ENCODE measurements at places on chromosomes 1 and 21.

- no peak for DNase-seq
These were observed 83.5 kb downstream of the INTS7 start for GRCh38 chr1:211951856-211952255.

DNA sequence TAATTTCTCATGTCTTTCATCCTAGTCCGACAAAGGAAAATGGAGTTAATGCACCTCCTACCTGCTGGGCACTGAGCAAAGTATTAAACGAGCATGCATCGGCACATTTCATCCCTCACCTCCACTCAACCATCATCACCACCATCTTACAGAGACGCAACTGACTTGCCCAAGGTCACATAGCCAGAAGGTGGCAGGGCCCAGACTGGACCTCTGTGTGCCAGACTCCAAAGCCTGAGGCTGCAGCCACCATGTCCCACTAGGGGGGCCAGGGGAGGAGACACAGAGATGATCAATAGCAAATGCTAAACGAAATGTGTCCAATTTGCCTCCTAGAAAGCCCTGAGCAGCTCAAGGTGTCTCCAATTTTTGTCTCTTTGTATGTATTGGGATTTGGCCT is 163.7 kb upstream of the EDN2 start:
- no peak for DNase-seq

DNA sequence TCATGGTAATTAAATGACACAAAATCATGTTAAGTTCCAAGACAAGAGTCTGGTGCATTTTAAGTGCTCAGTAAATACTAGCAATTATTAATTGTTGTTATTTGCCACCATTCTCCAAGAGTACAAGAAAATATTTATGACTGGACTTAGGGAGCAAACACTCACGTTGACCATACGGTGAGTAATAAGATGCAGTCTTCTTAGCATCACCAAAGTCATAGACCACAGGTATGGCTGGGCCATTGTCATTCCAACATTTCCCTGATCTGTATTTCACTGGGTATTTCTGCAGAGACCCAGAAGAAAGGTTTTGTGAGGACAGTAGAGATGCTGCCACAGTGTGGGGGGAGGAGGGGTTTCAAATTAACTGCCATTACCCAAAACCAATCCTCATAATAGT is 4.7 kb downstream of the ITLN2 start:
- no peak for DNase-seq

DNA sequence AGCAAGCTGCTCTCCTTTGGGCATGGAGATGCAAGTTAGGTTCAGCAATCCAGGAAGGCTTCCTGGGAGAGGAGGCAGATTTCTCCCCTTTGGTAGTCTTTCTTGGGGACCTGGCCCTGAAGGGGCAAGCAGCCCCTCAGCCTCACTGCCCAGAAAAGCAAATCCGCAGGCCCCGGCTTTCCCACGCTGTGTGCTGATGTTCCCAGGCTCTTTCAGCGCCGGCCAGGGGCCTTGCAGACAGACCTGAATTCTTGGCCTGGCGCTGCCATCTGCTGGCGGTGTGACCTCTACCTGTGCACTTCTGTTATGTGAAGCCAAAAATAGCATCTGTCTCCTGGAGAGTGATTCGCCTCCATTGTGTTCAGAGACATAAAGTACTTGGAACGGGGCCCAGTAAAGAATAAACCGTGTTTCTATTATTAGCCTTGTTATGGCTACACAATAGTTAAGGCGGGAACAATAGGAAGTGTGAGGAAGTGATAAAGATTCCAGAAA is 64.8 kb downstream of the ALPL start:
- no peak for DNase-seq

DNA sequence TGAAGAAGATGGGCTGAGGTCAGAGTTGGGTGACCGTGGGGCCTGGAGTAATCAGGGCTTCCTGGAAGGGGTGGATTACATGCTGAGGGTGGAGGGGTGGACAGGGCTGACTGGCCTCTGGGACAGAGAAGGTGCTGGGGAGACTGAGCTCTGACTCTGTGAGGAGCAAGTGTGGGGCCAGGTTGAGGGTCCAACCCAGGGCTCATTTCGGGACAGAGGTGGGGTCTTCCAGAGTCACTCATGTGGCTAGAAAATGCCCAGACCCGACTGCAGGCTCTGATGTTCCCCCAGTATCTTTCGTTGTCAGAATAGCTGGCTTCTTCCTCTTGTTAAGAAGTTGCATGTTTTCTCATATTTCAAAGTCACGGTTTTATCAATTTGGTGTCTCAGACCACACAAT is 311.8 kb downstream of the PTPRU start:
- no peak for DNase-seq

DNA sequence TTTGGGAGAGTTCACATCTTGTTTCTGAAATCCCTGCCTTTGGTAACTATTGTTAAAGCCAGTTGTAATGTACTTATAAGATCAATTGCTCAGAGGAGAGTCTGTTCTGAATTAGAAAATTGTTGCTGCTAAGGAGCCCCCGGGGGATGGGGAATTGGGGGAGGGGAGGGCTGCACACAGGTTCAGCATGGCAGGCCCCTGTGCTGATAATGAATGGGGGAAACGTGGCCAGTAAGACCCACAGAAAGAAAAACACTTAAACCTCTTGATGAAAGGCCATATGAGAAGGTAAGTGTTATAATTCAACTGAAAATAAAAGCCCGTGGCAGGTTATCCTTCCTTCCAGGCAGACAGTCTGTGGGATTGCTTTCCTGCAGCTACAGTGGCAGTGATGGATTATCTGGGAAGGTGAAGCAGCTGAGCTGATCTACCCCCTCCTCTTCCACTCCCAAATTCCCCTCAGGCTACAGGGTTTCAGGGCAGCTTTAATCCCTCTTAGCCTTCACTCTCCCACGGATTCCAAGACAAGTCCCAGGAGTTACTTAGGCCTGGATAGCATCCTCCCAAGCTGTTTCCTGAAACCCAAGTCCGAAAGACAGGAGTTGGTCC is 398.8 kb downstream of the TBX15 start:
- no peak for DNase-seq

- DNase-seq, result no peak
These were observed 509.4 kb downstream of the SMYD3 start for GRCh38 chr1:245997471-245998258.

DNA sequence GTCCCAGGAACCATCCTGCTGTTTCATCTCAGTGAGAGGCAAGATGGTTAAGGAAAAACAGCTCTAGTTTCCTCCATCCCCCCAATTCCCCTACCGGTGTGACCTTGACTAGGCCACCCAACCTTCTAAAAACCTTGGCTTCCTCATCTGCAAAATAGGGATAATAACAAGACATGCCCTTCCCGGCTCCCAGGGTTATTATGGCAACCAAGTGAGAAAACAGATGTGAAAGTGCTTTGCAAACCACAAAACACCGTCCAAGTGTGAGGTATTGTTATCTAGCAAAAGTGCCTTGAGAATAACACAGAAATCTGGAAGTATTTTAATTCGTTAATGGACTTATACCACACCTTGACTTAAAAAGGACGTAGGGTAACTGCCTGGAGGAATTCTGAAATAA is 62.7 kb downstream of the ITPKB start:
- DNase-seq, result no peak

GRCh38 chr21:25552856-25553255 is 54.4 kb downstream of the MRPL39 start:
- DNase-seq, result no peak

DNA sequence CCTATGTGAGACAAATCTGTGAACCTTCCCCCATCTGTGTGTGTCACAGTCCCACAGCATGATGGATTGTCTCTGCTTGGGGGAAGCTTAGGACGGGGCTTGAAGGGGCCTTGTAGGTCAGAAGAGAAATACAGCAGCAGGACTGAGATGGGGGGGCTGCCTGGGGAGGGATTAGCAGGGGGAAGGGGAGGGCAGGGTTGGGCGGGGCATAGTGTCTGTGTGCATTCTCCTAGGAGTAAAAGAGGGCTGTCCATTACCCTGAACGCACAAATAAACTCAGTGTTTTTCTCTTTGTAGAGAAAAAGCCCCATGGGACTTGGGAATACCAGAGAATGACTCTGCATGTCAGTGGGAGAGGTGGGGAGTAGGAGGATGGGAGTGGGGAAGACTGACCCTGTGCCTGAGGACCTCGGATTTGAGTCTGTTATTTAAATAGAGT is 16.4 kb downstream of the RNF220 start:
- no peak for DNase-seq

- no peak for DNase-seq
These were observed 33.3 kb upstream of the CNTN2 start for GRCh38 chr1:205009670-205010069.

GRCh38 chr1:26697431-26697977 is 1.7 kb downstream of the ARID1A start:
- DNase-seq, result no peak

- no peak for DNase-seq
These were observed 356.0 kb downstream of the HHAT start for GRCh38 chr1:210684466-210685294.

DNA sequence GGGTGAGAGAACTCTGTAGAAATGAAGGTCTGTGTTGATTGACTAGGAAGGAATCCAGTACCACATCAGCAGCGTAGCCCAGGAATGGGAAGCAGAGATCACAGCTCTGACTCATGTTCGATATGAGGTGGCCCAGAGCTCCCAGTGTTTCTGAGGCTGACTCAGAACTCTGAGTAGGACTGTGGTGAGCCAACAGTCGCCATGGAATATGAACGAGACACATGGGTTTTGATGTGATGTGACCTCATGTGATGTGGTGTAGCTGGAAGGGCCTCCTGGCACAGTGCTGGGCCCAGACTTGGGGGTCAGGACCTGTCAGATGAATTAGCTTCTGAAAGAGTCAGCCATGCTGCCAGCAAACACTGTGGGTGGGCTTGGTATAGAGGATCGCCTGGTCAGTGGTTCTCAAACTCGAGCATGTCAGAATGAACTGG is 237.0 kb downstream of the MRPL39 start:
- no peak for DNase-seq

- DNase-seq, result no peak
These were observed 204.7 kb upstream of the PROX1 start for GRCh38 chr1:213782941-213783672.

DNA sequence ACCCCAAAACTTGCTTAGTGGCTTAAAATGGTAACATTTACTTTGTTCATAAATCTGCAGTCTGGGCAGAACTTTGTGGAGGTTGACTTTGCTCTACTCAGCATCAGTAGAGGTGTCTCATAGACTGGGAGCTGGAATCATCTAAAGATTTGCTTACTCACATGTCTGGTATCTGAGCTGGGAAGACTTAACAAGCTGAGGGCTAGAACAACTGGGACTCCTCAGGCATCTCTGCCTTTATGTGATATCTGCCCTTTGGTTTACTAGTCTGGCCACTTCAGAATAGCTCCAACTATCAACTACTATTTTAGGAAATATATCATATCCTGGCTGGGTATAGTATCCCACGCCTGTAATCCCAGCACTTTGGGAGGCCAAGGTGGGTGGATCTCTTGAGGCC is 82.5 kb downstream of the C4BPA start:
- no peak for DNase-seq

GRCh38 chr1:11198851-11199594 is 9.9 kb downstream of the ANGPTL7 start:
- DNase-seq, result no peak

DNA sequence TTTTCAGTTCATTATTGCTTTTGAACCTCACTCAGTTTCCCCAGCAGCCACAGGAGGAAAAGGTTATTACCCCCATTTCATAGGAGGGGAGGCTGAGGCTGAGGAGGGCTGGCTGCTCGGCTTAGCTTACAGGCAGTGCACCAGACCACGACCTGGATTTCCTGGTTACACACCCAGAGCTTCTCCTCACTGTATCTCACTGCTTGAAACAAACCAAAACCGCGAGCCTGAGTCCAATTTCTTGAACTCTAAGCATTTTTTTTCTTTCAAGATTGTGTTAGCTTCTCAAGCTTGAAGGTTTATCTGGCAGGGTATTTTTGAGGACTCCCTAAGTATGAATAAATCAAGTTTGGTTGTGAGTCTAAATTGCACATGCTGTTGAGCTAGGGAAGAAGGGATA is 188.9 kb upstream of the EDN2 start:
- no peak for DNase-seq

- DNase-seq, result no peak
These were observed 54.2 kb upstream of the USP1 start for GRCh38 chr1:62382658-62382955.

GRCh38 chr1:8733484-8733883 is 84.0 kb downstream of the RERE start:
- DNase-seq, result no peak

- no peak for DNase-seq
These were observed 50.5 kb downstream of the CD2 start for GRCh38 chr1:116804736-116805135.

- no peak for DNase-seq
These were observed 10.4 kb downstream of the PTTG1IP start for GRCh38 chr21:44862869-44863685.

DNA sequence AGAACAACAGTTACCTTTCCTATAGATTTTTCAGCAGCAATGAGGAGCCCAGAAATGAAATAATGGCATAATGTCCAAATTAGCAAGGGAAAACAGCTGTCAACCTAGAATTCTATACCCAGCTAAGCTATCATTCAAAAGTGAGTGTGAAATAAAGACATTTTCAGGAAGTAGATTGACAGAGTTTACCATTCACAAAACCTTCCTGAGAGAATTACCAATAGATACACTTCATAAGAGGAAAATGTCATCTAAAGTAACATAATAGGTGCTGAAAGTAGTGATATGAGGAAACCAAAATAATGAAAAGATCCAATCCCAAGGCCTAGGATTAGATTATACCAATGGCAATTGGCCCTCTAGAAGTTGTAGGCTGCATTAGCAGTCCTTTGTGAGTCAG is 34.6 kb downstream of the OBSCN start:
- no peak for DNase-seq

DNA sequence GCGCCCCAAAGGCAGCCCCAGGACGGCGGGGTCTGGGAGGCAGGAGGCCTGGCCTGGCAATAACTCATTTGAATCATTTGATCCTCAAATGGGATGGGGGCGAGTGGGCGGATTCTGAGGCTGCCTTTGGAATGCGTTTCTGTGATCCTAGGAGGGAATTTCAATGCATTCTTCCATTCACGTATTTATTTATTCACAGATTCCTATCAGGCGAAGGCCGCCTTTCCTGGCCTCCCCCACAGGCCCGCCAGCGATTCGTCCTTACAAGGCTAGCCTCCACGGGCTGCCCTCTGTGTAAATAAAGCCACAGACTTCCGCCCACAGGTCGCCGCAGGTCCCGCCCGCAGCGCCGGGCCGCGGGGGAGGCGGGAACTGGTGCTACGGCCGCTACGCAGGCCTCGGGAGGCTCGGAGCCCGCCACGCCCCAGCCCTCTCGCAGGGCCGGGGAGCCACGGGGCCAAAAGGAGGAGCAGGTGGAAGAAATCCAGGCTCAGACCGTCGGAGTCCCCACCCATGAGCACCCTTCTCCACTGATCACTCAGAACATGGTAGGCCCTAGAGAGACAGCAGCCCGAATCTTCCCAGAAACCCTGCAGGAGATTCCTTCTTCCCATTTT is 31.3 kb upstream of the JUN start:
- peak; percentile 44 for DNase-seq

Measured in activated gamma-delta T cell (primary cell).